Parietal lobe (tissue), 2 donors: ENCODE measurements at places on chromosomes 2 and 18. TPM values are rescaled to one million over a fixed set of nuclear protein-coding genes. Genes with fewer than 3 reads are reported as not detected.

Gene SERPINB3
- not detected for total RNA-seq

Gene PEX13
- total RNA-seq, result 72.0 TPM

Gene FAP
- 1.3 TPM for total RNA-seq

Gene TEX44
- total RNA-seq, result not detected

Gene CDCA7
- total RNA-seq, result 26.6 TPM

Gene GKN1
- not detected for total RNA-seq

Gene CABYR
- total RNA-seq, result 26.6 TPM

Gene FBXO48
- 0.94 TPM for total RNA-seq

Gene C1QL2
- 1.6 TPM for total RNA-seq

Gene ANKRD30BL
- 47.0 TPM for total RNA-seq

Gene C2orf74
- total RNA-seq, result 2.5 TPM

Gene MEP1B
- not detected for total RNA-seq

Gene KCNJ3
- 15.7 TPM for total RNA-seq

Gene DSC2
- total RNA-seq, result 4.1 TPM

Gene GPR55
- total RNA-seq, result not detected

Gene IL18R1
- 0.63 TPM for total RNA-seq
